ENCODE measurements at places on chromosomes 2 and 18.

DNA sequence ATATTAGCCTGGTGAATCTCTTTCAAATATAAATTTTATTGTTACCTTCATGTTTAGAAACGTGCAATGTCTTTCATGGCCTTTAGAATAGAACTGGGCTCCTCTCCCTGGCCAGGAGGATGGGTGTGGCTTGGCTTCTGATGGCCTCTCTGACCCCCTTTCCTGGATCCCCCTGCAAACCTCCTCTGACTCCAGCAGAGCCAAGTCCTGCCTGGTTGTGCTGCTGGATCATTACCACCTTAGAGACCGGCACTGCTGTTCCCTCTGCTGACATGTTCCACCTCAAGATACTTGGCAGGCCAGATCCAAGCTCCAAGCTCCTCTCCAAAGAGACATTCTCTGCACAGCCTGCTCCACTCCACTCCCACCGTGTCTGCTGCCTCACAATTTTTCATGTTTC lies 823.8 kb upstream of the HS6ST1 start:
- DNase-seq: no peak

DNA sequence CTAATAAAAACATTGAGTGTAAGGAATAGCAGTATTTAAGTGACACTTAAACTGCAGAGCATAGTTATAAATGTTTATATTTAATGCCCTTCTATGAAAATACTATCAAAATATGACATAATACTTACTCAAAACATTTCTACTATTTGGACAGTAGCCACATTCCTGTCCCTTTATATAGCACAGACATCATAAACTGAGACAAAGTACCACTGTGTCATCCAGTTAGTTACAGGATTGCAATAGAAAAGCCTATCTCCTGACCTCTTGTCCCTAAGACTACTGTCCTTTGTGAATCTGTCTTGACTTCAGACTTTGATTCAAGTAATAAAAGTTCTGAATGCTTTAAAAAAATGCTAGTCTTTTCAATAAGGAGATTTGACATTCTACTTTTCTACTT lies 1528.5 kb upstream of the NXPH2 start:
- DNase-seq: no peak

DNA sequence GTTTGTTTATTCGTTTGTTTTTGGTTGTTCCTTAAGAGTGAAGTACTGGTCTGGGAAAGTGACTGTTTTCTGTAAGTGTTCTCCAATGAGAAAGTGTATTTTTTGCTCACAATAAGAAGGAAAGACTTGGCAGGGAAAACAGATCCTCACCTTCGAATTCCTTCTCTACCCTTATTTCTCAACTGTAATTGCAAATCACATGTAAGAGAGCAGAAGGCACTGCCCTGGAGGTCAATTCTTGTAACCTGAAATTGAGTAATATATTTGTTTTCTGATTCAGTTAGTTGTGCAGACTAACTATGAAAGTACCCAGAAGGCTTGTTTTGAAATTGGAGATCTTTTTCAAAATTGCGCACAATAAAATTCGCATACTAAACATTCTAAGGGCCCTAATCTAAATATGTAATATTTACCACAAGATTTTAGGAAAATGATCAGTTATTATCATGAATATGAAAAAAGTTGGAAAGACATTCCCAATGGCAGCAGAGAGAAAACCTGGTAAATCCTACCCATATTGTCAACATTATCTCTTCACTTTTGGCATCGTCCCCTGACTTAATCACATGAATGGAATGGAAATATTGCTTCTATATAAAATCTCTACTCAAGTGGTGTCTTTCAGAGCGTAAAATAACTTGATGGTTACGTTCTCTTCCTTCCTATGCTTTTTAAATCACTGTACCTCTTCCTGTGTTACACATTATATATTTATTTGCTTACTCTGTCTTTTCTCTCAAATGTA lies 24.1 kb downstream of the TFPI start:
- no peak for DNase-seq

GRCh38 chr2:6617794-6618193 lies 247.9 kb downstream of the CMPK2 start:
- no peak for DNase-seq

GRCh38 chr2:161905389-161906046 lies 168.5 kb downstream of the DPP4 start:
- no peak for DNase-seq

- no peak for DNase-seq
Observed at GRCh38 chr18:22452226-22452668, 34.5 kb upstream of the CTAGE1 start.

DNA sequence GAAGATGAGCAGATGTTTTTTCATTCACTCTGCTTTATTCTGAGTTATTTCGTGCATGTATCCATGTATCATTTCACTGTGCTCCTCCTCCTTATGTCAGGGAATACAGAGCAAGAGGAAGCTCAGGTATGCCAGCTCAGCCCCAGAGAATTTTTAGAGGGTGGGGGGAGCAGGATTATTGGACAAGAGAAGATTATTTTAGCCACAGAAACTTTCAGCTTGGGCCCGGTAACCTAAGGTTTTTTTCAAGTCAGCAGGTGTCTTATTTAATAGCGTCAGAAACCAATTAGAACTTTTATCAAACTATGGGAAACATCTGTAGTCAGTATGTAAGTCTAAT lies 232.9 kb upstream of the SIX3 start:
- no peak for DNase-seq
